ENCODE measurements at places on chromosomes 7 and 10.

GRCh38 chr10:33274096-33274785 lies 60.2 kb downstream of the NRP1 start:
- no peak for DNase-seq

DNA sequence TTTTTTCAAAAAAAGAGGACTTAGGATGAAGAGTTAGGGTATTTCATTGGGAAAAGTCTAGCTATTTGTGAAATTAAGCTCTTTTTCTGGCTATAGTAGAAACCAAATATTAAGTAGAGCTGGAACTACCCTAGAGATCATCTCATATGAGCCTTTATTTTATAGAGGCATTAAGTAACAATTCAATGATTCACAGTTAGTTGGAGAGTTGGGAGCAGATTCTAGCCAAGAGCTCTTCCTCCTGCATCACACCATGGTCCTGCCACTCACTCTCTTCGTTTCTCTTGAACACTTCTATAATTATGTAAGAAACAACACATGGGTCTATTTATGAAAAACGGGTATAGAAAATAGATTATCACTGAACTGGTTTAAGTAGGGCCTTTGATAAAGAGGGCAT lies 76.1 kb upstream of the ANK3 start:
- DNase-seq: no peak

- no peak for DNase-seq
These were observed 13.9 kb upstream of the DNAJC1 start for GRCh38 chr10:22017283-22018020.

DNA sequence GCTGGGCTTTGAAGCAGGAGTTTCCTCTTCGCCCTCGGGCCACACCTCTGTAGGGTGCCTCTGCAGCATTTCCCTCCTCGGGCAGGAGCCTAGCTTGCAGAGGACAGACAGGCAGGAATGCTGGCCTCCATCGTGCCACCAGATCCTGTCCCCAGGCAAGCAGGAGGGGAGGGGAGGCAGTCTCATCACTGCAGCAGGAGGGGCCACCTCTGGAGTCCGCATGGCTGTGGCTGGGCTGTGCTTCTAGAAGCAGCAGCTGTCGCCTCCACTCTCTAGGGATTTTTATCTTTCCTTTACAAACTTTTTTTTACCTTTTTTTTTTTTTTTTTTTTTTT lies 181.4 kb downstream of the CUX1 start:
- DNase-seq: no peak

GRCh38 chr10:119022846-119023552 lies 6.5 kb upstream of the NANOS1 start:
- DNase-seq: no peak

DNA sequence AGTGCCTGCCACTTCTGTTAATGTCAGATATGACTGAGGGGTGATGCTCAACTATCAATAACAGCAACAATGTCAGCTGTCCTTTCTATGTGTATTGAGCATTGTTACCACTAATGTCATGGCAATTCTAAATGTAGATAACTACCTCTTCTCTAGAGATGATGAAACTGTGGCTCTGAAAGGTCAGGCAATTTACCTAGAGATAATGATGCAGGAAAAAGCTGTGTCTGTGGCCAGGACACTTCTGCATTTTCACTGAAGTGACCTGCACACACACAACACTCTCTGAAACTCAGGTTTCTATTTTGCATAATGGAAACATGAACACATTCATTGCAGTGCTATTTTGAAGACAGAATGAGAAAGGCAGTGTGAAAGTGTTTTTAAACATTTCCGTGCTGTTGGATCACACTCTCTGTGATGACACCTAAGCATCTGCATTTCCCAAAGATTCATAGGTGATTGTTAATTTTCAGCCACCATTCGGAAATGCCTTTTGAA lies 148.2 kb downstream of the KCND2 start:
- DNase-seq: no peak

GRCh38 chr10:132004052-132004451 lies 22.3 kb upstream of the BNIP3 start:
- DNase-seq: no peak

GRCh38 chr10:113454341-113455061 lies 98.4 kb upstream of the HABP2 start:
- DNase-seq: no peak

- no peak for DNase-seq
These were observed 14.8 kb upstream of the WAPL start for GRCh38 chr10:86536294-86536861.

GRCh38 chr10:60521974-60522405 lies 132.3 kb upstream of the ANK3 start:
- no peak for DNase-seq

- DNase-seq: no peak
These were observed 28.8 kb upstream of the KMT2E start for GRCh38 chr7:104985259-104985617.

DNA sequence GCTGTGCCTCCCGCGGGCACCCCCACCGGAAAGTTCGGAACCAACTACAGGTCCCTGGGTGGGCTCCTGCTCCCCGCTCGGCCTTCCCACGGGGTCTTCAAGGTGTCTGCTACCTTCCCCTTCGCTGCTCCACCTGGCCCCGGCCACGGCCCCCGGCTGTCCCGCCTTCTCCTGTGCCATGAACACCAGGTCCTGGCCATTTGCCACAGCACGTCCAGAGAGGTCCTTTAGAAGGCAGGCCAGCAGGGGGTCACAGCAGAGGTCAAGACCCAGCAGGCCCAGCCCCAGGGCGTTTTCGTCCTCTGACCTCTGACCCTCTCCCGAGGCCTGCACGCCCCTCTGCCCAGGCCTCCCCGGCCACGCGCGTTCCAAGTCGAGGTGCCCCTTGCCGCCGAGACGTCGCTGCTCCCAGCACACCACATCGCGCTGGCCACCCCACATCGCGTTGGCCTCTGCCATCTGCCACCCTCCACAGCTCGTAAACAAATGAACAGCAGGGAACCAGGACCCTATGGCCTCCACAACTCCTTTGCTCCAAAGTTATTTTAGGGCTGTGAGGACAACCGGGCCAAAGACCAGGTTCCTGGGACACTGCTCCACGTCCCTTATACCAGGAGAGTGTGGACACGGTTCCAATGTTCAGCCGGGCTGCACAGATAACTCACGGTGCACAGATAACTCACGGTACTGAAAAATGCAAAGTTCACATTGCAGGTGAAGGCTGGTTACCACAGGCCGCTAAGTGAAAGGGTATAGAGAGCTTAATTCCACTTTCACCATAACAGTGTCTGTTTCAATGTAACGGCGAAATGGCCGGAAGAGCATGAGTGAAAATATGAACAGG lies 74.3 kb downstream of the CFAP46 start:
- no peak for DNase-seq

DNA sequence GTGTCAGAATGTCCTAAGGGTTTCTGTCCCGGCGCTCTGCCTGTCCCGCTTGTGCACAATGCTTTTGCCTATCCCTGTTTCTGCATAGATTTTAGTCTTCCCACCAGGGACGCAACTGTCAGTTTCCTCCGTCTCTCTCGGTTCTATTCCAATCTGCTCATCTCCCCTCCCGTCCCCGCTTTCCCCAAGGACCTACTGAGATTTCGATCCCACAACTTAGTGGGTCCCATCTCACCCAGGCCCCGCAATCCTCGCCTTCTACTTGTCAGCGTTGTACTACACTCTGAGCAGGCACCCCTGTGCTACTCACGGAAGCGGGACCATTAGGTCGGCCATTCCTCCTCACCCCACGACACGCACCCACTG lies 519 bp upstream of the ZNF655 start:
- no peak for DNase-seq

DNA sequence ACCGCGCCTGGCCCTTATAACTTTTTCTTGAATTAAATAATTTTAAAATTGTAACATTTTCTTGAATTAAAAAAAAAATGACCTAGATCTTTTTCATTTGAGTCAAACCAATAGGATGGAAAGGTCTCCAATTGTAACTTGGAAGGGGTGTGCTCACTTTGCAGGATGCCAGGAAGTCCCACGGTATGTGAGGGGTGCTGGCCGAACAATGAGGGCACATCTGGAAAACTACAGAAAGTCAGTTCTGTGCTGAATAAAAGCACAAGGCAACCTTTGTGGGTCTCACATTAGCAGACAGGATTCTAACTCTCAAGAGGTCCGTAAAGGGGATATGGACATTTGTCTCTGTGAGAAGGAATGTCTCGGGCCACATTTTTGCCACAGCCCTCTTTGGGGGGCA lies 52.8 kb upstream of the PDLIM1 start:
- no peak for DNase-seq

GRCh38 chr7:157479326-157479725 lies 142.5 kb downstream of the DNAJB6 start:
- DNase-seq: no peak

GRCh38 chr10:7354330-7355047 lies 56.3 kb downstream of the SFMBT2 start:
- no peak for DNase-seq

DNA sequence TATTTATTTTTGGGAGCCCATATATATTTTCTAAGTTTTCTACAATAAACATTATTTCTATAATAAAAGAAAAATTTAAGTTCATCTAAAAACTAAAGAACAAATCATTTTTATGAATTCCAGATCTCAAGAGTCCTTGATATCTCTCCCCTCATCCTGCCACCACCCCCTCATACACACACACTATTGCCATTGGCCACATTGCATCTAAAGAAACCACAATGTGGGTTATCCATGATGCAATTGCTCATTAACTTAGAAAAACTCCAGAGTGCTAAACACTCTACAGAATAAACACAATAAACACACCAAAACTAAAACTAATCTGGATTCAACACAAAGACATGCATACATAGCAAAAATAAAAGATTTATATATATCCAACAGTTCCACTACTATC lies 37.8 kb downstream of the FAM13C start:
- DNase-seq: no peak

GRCh38 chr10:91690996-91691676 lies 58.3 kb upstream of the PPP1R3C start:
- no peak for DNase-seq

DNA sequence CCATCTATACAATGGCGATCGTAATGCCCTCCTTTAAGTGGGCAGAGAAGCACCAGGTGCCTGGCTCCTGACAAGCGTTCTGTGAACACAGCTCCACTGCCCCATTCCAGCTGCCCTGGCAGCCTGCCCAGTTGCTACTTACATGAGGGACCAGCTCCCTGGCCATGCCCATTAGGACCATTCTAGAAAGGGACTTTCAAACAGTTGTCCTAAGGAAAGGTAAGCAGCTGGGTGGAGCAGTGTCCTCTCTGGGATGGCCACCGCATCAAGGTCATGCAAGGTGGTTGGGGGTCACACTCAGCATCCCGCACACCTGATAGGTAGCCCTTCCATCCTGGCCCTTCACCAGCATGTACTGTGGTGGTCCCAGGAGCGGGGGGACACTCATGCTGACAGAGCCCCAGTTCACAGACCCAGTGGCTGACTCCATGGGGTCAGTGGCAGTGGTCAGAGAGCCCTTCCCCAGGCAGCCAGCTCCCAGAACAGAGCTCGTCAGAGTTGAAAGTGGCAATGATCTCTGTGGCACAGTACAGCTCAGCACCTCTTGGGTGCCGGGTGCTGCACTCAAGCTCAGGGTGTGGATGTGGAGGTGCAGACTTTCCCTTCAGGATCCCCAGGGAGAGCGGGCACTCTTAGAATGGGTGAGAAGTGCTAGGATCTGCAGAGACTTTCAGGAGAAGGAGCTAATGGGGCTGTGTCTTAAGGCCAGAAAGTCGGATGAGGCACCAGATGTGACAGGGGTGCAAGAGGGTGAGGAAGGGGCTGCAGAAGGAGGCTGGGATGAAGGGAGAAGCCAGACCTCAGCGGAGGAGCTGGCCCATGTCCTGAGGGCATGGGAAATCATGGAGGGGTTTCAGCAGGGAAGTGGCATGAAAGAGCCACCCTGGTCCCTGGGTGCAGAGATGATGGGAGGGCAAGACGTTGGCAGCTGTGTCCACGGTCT lies 10.9 kb downstream of the MMRN2 start:
- DNase-seq: no peak

DNA sequence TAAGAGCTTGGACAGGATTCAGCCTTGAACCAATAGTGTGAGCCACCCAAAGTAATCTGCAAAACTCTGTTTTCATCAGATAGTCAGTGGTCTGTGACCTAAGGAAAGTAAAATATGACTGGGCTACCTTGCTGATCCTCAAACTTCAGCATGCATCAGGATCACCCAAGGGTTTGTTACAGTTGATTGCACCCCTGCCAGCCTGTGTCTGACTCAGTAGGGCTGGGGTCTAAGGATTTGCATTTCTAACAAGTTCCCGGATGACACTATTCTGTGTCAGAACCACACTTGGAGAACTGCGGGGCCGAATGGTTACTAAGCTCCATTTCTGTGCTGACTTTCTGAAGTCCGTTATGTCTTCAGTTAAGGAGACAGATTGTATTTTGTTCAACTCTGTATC lies 40.6 kb upstream of the TSPAN13 start:
- no peak for DNase-seq

GRCh38 chr7:15305002-15305600 lies 256.7 kb downstream of the AGMO start:
- DNase-seq: no peak

DNA sequence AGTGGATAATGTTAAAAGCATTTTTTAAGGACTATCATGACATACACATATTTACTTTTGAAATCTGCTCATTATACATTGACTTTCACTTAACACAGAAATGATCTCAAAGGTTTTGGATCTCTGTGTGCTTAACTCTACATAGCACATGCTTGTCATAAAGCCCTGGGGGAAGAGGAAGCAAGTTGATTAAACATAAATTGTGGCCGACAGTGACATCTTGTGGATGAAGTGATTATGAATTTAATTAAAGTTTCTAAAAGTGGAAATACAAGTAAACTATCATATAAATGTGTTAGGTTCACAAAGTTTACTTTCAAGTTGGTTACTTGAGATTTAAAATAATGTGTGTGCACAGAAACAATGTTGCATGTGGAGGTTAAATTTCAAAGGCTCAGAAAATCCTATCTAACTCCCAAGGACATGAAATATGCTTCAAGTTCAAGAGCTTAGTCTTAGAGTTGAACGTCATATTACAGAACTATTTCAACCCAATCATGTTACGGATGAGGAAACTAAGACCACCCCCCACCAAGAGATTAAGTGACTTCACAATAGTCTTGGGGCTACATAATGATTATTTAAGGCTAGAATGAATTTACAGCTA lies 1247.8 kb downstream of the GATA3 start:
- DNase-seq: no peak

DNA sequence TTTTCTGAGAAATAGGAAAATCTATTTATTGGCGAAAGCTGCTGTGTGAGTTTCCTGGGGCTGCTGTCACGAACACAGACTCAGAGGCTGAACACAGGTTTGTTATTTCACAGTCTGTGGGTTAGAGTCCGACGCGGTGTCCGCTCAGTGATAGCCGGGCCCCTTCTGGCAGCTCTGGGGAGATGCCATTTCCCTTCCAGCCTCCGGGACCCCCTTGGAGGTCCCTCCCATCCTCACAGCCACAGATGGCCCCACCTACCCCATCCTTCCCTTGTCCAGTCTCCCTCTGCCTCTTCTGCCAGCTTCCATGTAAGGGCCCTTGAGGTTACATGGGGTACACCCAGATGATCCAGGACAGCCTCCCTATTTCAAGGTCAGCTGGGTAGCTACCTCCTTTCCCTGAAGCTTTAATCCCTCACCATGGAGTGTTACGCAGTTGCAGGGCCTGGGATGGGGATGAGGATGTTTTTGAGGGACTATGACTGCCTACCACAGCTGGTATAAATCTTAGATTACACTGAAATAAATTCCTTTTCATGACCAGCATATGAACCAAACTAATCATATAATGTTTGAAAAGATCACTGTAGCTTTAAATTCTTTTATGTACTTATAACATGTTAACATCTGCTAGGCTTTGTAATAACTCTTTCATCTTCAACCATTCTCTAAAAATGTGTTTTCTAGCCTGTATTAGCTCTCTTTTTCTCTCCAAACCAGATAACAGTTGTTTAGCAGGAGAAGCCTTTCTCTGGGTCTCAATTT lies 98.5 kb downstream of the WDR37 start:
- no peak for DNase-seq

- peak; percentile 75 for DNase-seq
These were observed 37.4 kb upstream of the OPALIN start for GRCh38 chr10:96395931-96396877.
